GM20000 (cell line): ENCODE measurements at places on chromosomes 3 and 15.

DNA sequence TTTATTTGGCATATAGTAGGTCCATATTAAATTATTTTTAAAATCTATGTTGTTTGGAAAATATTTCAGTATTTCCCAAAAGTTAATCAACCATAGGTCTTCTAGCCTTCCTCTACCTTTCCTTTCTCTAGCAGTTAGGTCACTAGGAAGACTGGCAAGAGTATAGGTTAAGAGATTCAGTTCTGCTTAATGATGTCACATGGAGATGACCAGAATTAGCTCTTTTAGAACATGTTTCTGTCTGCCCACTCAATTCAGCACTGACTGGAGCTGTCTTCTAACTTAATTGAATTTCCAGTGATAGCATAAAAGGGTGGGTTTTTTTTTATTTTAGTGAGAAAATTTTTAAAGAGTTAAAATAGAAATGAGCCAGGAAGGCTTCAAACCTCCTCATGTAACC, 23.8 kb upstream of the ZBED2 start:
- no peak for DNase-seq

DNA sequence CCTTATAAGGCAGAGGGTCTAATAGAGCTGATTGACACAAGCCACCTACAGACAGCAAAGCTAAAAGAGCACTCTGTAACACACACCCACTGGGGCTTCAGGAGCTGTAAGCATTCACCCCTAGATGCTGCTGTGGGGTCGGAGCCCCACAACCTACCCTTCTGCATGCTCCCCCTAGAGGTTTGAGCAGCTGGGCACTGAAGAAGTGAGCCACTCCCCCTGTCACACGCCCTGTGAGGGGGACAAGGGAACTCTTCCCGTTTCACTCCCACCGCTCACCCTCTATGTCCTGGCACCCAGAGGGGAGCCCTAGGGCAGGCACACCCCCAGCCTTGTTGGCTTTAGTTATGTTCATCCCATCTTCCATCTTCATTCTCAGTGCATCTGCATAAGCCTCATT, 9.4 kb upstream of the CSTA start:
- no peak for DNase-seq

- DNase-seq, result no peak
Measured at GRCh38 chr3:64053581-64053980, 30.3 kb upstream of the PSMD6 start.

GRCh38 chr3:115239717-115240116, 92.6 kb upstream of the ZBTB20 start:
- DNase-seq, result no peak

- DNase-seq, result no peak
Measured at GRCh38 chr3:13881536-13882410, 1.9 kb upstream of the WNT7A start.

- DNase-seq, result no peak
Measured at GRCh38 chr3:142077859-142078500, 71.4 kb downstream of the TFDP2 start.

- no peak for DNase-seq
Measured at GRCh38 chr3:170493712-170494182, 75.1 kb downstream of the CLDN11 start.

DNA sequence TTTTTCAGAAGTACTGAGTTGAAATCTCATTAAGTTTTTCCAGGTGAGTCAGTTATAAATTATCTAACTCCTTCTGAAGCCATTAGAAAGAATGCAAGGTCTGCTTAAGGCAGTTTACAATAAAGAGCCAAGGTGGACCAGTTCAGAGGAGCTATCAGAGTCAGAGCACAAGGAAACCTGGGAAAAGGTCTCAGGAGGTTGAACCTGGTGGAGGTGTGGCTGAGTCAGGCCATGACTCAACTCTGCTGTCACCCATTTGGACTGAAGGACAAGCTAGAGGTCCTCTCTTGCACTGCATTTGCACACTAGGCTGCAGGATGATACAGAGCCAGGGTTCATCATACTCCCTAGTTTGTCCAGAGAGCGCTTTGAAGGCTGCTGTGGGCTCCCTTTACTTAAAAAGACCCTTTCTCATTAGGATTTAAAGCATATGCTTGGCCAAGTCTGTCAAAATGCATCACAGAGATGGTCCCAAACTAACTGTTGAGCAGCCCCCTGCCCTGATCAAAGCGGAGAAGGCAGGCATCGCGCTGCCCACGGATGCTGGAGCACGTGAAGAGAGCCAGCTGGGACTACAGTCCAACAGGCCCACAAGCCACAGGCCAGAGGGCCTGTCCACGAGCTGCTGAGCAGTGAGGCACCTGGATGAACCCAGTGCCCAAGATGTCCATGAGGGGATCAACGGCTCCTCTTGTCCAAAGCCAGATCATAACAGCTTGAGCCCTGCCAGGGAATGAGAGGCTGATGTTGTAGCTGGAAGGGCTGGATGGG, 26.0 kb upstream of the MRPS22 start:
- DNase-seq, result no peak
